ELF-1 (cell line): ENCODE measurements at places on chromosomes 13 and 19.

DNA sequence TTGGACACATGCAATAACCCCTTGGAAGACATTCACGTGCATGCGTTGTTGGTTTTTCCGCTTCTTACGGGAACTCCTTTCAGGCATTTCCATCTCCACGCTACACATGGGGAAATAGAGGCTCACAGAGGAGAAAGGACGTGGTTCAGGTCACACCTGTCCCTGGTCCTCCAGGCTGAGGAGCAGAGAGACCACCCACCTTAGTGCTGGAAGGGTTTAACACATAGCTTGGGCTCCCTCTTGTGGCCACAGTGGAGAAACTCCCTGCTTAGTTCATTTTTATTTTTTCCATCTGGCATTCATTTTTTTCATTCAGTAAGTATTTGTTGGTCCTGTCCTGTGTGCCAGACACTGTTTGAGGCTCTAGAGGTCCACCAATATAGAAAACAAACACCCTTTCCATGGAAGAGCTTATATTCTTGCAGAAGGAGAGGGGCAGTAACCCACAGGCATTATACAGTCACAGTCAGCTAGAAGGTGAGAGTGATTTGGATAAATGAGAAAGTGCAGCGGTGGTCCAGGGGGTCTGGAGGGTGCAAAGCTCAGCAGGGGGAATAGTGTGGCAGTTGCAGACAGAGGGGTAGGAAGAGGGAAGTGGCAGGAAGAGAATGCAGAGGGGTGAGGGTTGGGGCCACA, 24.2 kb upstream of the TTYH1 start:
- DNase-seq, result peak; percentile 67

DNA sequence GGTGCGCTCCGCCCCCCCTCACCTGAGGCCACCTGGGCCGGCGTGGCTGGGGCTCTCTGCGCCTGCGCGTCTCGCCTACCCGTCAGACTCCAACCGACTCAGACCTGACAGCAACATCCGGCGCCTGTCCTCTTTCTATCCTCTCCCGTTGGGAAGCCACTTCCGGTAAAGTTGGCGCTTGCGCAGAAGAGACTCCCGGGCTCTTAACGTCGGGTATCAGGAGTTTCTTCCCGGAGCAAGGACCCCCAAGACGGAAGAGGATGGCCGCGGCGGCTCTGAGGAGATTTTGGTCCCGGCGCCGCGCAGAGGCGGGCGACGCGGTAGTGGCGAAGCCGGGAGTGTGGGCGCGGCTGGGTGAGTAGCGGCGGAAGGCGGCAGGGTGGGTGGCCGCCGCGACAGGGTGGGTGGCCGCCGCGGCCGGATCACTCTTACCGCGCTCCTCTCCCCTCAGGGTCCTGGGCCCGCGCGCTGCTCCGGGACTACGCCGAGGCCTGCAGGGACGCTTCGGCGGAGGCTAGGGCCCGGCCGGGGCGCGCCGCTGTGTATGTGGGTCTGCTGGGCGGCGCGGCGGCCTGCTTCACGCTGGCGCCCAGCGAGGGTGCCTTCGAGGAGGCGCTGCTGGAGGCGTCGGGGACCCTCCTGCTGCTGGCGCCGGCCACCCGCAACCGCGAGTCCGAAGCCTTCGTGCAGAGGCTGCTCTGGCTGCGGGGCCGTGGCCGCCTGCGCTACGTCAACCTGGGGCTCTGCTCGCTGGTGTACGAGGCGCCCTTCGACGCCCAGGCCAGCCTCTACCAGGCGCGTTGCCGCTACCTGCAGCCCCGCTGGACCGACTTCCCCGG, at the start of the genes TIMM29 and YIPF2:
TIMM29 (plus strand) TSS at position 249 of the 839 bp plus-strand sequence; CDS start at position 261, 12 bp downstream.
YIPF2 (minus strand) TSS at position 77 of the 839 bp plus-strand sequence. CDS start 229 bp downstream, outside the sequence.
- DNase-seq, result peak; percentile 98

- DNase-seq, result no peak
Measured at GRCh38 chr13:77113496-77113895, 86.5 kb upstream of the FBXL3 start.

- no peak for DNase-seq
Measured at GRCh38 chr19:33040994-33041827, 23.5 kb downstream of the RHPN2 start.

GRCh38 chr19:2494447-2495129, 18.7 kb downstream of the GADD45B start:
- peak; percentile 65 for DNase-seq

DNA sequence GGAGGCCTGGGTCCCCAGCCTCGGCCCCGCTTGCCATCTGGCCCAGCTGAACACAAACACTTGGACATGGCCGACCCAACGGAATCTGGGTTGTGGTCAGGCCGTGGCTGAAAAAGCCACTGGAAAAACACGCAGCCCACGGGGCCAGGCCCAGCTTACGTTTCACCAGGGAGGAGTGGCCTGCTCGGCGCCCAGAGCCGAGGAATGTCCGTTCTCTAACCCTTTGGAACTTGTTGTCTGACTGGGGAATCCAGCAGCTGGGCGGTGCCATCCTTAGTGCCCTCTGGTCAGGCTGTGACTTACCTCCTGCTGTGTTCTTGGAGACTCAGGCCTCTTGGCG, 13.8 kb downstream of the CILP2 start:
- peak; percentile 40 for DNase-seq

DNA sequence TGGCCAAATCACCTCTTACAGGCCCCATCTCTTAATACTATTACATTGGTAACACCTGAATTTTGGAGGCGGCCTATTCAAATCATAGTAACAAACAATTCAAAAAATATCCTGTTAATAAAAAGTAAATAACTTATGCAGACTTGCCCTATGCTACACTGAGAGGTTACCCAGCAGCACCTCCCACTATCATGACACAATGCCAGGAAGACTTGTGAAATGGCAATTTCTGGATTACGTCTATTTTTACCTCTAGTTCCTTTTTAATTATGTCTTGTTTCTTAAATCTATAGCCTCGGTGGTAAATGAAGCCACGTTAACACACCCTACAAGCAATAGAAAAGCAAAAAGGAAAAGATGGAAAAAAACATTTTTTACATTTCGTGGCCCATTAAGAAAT, 6.2 kb upstream of the DZIP1 start:
- no peak for DNase-seq

- peak; percentile 64 for DNase-seq
Measured at GRCh38 chr19:45245334-45245787, at the start of gene EXOC3L2. TSS of gene EXOC3L2 (minus strand) at chr19:45245407. CDS start at chr19:45239045, 6,362 bp downstream.

- no peak for DNase-seq
Measured at GRCh38 chr19:13954185-13954584, 1.9 kb downstream of the DCAF15 start.

DNA sequence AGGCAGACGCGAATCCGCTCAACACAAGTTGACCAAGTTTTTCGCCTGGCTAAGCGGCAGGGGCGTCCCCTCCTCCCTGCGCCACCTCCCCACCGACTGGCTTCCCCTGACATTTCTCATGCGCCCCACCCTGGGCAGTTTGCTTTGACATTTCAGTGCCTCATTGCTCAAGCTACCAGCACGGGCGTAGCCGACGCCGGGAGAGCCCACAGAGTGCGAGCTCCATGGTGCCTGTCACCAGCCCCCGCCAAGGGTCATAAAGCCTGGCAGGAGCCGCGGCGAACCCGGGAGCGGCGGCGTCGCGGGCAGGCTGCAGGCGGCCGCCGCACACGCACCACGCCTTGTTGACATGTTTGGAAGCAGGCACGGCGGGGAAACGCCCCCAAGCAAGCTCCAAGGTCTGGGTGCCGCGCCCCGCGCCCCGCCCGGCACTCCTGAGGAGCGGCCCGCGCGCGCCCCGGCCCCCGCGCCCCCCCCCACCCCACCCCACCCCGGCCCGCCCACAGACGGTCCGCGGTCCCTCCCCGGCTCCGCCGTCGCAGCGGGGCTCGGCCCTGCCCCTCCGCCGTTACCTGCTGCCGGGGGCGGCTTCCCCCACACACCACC, 601 bp downstream of the FBXL3 start:
- peak; percentile 72 for DNase-seq

GRCh38 chr13:53104136-53104535, 75.5 kb downstream of the OLFM4 start:
- no peak for DNase-seq

DNA sequence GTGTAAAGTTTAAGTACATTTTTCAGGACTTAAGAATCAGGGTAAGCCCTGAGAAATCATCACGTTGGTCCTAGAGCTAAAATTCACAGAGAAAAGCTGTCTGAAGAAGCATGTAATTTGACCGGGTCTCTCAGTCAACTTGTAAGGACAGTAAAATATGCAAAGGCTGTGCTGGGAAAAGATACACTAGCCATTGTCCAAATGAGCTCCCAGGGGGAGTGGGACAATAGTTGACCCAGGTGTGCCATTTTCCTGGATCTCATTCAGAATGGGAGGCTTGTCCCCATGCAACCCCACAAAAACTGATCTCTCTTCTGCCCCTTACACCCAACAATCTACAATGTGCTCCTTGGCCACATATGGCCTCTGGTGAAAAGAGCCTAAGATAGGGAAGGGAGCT, 437.9 kb downstream of the KLF12 start:
- no peak for DNase-seq

GRCh38 chr13:108618233-108618632, 11.2 kb upstream of the MYO16 start:
- DNase-seq, result peak; percentile 3

DNA sequence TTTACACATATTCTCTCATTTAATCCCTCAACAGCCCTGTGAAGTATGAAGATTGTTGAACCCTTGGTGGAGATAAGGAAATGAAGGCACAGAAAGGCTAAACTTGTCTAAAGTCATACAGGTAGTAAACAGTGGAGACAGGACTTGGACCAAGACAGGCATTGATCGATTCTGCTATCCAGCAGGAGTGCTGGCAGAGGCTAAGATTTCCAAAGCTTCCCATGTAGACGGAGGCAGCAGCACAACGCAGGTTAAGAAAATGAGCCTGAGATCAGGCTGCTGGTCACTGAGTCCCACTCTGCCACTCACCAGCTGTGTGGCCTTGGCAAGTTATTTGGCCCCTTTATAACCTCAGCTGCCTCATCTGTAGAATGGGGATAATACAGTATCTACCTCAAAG, 85.4 kb upstream of the SLC15A1 start:
- no peak for DNase-seq

GRCh38 chr19:13121551-13122274, 3.6 kb downstream of the NACC1 start:
- no peak for DNase-seq

GRCh38 chr13:95112883-95113282, 188.4 kb downstream of the ABCC4 start:
- no peak for DNase-seq

- DNase-seq, result no peak
Measured at GRCh38 chr19:34232566-34233481, 21.5 kb upstream of the GARRE1 start.

DNA sequence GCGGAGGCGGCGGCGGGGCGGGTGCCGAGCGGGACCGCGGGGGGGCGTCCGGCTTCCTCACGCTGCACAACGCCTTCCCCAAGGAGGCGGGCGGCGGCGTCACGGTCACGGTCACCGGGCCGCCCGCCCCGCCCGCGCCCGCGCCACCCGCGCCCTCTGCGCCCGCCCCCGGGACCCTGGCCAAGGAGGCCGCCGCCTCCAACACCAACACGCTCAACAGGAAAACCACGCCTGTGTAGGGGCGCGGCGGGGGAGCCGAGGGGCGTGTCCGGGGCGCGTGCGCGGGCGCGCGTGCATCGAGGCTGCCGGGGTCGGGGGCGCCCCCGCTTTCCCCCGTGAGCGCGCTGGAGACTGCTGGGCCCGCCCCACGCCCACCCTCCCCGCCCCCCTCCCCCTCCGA, 8.8 kb upstream of the CACNG6 start:
- DNase-seq, result no peak

DNA sequence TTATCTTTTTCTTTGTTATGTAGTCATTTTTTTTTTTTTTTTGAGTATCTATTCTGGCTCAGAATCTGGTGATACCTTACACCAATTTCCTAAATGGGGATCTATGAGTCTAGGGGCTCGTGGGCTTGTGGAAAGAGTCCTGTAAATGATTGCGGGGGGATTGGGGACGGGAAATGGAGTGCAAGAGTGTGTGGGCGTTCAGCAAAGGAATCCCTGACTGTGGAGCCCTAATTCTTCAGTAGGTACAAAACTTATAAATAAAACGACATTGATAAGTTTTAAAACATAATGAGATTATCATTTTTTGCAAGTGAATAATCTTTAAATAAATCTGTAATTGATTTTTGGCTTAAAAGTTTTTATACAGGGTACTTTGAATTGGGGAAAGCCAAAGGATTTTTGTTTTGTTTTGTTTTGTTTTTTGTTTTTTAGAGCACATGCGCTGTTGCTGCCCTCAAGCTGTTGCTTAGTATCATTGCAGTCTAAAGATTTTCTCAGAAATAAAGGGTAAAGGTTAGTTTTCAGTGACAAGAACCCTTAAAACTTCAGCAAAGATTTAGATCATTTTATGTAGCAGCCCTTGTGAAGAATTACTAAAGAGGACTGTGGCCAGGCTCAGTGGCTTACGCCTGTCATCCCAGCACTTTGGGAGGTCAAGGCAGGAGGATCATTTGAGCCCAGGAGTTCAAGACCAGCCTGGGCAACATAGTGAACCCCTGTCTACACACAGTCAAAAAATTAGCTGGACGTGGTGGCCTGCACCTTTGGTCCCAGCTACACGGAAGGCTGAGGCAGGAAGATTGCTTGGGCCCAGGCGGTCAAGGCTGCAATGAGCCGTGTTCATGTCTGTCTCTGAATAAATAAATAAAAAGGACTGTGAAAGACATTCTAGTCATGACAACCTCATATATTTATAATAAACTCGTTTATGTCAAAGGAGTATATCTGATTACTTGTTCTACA, 1.7 kb downstream of the ERCC5 start:
- peak; percentile 20 for DNase-seq

GRCh38 chr13:102333320-102334198, 68.3 kb downstream of the FGF14 start:
- peak; percentile 2 for DNase-seq

GRCh38 chr13:104288496-104288895, 1222.3 kb upstream of the SLC10A2 start:
- DNase-seq, result no peak

- DNase-seq, result no peak
Measured at GRCh38 chr19:19140476-19140875, 2.2 kb upstream of the TMEM161A start.

GRCh38 chr19:27858981-27859581, 1353.9 kb downstream of the UQCRFS1 start:
- peak; percentile 69 for DNase-seq

- DNase-seq, result no peak
Measured at GRCh38 chr13:53001444-53002225, 27.0 kb upstream of the OLFM4 start.

DNA sequence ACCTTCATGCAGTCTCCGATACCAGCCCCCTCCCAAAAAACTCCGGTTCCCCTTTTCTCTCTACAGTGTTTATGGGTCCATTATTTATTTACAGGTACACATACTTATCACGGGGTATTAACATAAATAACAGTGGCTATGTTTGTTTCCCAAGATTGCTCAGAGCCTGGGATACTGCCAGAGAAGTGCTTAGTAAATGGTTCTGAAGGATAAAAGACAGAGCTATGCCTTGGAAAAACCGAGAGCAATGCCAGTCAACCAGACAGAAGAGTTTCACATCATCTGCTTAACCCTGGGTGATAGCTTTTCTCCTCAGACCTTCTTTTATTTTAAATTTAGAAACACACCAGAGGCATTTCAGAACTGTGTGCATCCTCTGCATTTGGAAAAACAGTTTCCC, 61.3 kb downstream of the NUFIP1 start:
- no peak for DNase-seq
